ENCODE measurements at places on chromosomes 1 and 21. TPM values are rescaled to one million over a fixed set of nuclear protein-coding genes. Genes with fewer than 3 reads are reported as not detected.
A peak's percentile ranks its signal among the peaks of the same experiment; 100 is the strongest.

GRCh38 chr1:85611856-85612255 is 31.3 kb downstream of the CCN1 start:
- no peak for DNase-seq

GRCh38 chr1:33170351-33171274 is 11.2 kb downstream of the TRIM62 start:
- DNase-seq: no peak

Gene ADCY10
- 1.4 TPM for polyA plus RNA-seq

DNA sequence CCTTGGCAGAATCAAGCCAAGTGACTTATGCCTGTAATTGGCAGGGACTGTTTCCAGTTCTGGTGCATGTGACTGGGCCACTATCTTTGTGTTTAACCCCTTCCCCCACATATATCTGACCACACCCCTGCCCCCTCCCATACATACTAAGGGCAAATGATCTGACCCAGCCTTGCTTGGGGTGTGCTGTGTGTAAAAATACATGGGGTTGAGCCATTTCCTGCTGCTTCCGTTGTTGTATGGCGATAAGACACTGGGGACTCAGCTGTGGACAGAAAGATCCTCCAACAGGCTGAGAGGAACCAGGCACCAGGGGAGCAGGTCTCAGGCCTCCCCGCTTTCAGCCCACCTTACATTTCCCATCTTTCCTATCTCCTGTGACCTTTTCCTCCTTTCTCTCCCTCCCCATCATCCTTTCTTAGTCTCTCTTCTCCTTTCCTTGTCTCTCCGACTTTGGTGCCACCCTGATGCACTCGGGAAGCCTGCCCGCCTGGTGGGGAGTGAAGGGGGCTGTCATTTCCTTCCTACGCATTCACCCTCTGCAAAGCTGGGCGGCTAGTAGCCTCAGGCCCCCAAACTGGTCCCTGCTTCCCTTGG is 39.7 kb downstream of the TMCC2 start:
- no peak for DNase-seq

Gene S100A4
- polyA plus RNA-seq: 31.7 TPM

DNA sequence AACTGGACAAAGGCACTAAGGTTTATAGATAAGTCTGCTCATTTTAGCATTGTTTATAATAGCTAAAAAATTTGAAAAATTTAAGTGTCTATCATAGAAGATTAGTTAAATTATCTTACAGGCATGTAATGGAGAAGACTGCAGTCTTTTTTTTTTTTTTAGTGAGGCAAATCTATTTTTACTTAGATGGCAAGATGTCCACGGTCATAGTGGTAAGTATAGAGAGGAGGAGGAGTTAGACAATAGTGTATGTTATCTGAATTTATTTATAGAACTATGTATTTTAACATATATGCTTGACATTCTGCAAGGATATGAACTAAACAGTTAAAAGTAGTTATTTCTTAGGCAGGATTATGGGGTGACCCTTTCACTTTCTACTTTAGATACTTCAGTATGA is 149.0 kb downstream of the SYT2 start:
- DNase-seq: no peak

- peak; percentile 95 for DNase-seq
Measured at GRCh38 chr1:59814180-59814900, 409 bp upstream of the HOOK1 start.

DNA sequence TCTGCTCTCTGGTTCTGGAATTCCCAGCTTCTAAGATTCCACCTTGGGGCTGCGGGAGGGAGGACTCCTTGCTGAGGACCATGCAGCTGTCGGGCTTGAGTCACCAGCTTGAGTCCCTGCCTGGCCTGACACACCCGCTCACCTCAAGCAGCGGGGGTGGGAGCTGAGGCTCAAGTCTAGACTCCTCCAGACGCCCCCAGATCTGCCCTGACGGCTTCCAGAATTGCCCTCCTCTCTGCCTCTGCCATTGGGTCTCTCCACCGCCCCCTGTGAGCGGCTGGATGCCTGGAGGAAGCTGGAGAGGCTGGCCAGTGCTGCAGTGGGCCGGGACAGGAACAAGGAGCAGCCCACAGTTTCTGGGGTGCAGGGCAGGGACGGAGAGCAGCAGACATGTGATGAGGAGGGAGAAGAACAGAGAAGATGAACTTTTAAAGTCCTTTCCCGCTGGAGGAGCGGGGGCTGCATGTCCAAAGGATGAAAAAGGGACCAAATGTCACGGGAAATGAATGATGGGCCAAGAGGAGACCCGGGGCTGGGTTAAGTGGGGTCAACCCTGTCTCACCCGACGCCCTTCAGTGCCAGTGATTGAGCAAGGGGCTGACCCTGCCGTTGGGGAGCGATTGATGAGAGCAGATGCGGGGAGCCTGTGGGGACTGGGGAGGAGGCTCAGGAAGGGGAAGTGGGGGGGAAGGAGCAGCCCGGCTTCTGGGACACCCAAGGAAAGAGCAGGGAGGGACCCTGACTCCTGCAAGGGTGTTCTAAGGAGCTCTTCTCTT is 13.5 kb downstream of the CRABP2 start:
- no peak for DNase-seq

Gene HSD3B2
- polyA plus RNA-seq: 1.4 TPM

- no peak for DNase-seq
Measured at GRCh38 chr1:182626527-182626926, 22.3 kb upstream of the RGS16 start.

GRCh38 chr1:117147341-117147831 is 25.8 kb upstream of the TRIM45 start:
- DNase-seq: no peak

GRCh38 chr1:23122023-23122748 is 46.5 kb downstream of the LUZP1 start:
- peak; percentile 45 for DNase-seq

DNA sequence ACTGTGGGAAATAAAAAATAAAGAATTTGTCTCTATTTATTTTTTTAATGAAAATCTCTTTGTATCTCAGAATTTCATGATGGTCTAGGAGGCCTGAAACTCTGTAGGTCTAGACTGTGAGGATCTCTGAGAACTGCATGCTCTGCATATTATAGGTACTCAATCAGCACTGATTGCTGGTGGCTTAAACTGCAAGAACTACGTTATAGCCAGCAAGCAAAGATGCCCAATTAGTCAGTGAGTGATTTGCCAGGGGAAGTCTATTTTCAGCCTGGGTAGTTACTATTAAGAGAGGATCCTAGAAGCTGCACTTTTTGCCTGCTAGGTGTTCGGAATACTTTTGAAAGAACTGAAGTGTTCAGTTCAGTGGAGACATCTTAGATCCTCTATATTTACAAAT is 87.4 kb downstream of the GPR52 start:
- no peak for DNase-seq

Gene TMEM240
- 5.0 TPM for polyA plus RNA-seq

DNA sequence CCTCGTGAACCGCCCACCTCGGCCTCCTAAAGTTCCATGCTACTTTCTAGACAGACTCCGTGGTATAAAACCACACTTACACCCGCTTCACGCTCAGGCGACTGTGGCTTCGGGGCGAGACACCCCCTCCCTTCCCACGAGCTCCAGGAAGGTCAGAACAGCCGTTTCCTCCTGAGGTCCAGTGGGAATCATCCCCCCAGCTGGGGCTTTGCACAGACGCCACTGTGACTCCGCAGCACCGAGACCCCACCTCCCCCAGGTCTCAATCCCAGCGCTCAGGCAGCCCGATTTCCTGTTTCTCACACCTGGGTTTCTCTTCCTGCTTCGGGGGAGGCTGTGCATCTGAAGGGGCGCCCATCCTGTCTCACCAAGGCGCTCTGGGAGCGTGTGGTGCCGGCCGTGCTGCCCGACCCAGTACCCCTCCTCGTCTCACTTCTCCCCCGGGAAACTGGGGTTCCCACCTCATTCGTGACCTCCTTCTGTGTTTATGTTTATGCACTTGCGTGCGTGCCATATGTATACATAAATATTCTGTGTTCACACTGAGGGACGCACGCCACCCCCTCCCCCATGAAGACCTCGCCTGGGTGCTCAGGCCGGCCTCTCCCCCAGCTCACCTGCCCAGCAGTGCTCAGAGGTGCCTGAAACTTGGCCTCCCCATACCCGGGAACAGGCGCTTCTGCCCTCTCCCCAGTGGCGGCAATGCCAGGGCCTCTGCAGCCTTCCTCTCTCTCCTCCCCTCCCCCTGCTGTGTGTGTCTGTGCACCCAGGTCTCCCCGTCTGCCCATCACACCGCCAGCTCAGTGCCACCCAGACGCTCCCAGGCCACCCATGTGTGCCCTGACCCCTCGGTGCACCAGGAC is 14.6 kb downstream of the SLC35E2B start:
- DNase-seq: peak; percentile 17

DNA sequence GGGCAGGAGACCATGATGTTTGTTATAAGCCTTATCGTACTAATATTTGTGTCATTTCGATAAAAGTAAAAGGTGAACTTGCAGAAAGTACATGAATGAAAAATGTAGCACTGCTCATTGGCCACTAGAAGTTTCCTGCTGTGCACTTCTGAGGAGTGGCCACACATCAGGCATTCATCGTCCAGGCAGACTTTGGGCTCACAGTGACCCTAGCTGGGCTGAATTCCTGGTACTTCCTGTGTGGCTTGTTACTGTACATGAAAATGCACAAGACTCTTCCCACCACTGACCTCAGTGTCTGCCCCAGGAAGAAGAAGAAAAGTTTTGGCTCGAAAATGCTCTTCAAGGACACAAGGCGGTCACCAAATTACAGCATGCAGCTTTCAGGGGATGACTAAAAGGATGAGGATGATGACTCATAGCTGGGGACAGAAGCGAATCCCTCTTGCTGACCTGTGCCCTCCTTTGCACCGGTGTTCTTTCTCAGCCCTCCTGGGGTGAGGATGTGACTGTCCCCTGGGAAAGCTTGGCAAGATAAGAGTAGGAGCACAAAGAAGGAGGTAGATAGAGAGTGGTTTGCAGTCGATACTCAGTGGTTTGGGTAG is 252.4 kb upstream of the KAZN start:
- DNase-seq: no peak

DNA sequence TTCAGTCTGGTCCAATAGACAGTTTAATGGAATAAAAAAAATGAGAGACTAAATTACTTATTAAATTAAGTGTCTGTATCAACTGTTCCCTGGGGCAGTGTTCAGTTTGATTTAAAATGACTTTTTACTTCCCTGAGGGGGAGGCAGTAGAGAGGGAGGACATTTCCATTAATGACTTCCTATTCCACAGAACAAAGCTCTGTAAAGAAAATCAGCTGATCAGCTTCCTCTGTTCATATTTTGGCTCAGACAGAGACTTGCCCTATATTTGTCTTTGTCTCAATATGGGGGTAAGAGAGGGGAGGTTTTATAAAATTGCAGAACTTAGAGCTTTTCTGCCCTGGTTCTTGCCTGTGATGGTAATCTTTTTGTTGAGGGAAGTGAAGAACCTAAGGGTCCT is 8.4 kb downstream of the CFAP126 start:
- no peak for DNase-seq

Gene TNFRSF18
- polyA plus RNA-seq: 1.2 TPM

- no peak for DNase-seq
Measured at GRCh38 chr1:193325042-193325441, 138.6 kb upstream of the B3GALT2 start.

GRCh38 chr1:202029171-202029665 is 18.8 kb downstream of the ELF3 start:
- no peak for DNase-seq
